ENCODE measurements at places on chromosomes 1 and 21. TPM values are rescaled to one million over a fixed set of nuclear protein-coding genes. Genes with fewer than 3 reads are reported as not detected.

The GPR25 gene
- not detected for total RNA-seq

The ZP4 gene
- not detected for total RNA-seq

The CFAP45 gene
- 0.47 TPM for total RNA-seq

The TTC24 gene
- total RNA-seq: not detected

GRCh38 chr1:235791532-235792060 is 75.1 kb downstream of the LYST start:
- H3K27ac ChIP-seq: no peak overlapping the region
- DNase-seq: no peak
- H3K36me3 ChIP-seq: peaks cover 73% of the 10 kb centered on the region
- H3K4me3 ChIP-seq: no peak overlapping the region

DNA sequence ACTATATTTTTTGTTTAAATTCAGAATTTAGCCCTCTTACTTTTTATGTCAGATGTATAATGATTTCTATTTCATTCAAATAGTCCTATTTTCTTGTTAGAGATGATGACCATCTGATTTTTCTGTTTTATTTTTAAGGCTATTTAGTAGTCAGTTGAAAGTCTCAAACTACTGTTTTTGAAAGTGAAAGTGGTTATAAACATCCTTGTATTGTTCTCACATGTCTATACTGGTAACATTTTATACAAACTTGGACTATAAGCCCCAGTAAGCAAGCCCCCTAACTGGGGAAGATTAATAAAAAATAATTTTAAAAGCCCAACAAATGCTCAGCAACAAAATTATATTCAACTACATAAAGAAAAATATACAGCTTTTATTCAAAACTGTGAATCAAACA is 271.3 kb upstream of the RGS18 start:
- H3K36me3 ChIP-seq: no peaks in the 10 kb centered on the region
- no peaks in the 10 kb centered on the region for H3K4me1 ChIP-seq
- H3K27me3 ChIP-seq: no peaks in the 10 kb centered on the region

DNA sequence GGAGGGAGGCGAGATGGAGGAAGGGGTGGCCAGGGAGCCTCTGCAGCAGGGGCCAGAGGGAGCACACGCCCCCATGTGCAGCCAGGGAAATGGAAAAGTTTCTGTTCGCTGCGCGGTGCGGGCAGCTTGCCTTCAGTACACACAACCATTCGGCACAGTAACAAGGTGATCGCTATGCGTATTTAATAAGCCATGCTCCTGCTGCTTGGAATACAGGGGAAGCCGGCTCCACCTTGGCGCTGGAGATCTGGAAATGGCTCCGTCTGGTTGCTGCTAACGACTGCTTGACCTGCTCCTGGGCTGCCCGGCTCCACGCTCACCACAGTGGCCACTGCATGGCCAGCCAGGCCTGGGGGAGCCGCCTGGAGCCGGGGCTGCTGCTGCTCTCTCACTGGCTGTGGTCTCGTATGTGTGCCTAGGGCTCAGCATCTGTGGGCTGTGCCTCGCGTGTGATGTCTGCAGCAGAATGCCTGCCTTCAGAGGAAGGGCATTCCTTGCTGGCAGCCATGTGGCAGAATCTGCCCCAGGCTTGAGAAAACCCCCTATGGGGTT is 86.4 kb upstream of the ACTL8 start:
- DNase-seq: no peak
- H3K27me3 ChIP-seq: no peaks in the 10 kb centered on the region
- H3K27ac ChIP-seq: no peak overlapping the region
- peaks cover 21% of the 10 kb centered on the region for H3K4me1 ChIP-seq

DNA sequence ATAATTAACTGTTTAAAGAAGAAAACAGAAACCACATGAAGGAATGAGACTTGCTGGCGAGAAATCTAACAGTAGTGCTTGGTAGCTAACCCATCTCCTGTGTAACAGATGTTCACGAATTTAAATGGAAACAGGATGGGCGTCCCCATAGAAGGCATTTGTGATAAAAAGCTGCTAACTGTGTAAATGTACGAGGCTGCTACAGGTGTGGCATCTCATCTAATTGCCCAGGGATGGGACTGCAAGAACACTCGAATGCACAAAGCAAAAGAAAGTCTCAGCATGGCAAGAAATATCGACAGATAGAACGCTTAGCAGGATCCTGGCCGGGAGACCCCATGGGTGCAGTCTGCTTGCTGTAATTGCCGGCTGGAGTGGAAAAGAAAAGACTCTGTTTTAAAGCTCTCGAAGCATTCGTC is 112.7 kb downstream of the RUNX1 start:
- no peak for DNase-seq
- H3K27me3 ChIP-seq: peaks cover 40% of the 10 kb centered on the region
- no peak overlapping the region for H3K4me3 ChIP-seq
- H3K4me1 ChIP-seq: no peaks in the 10 kb centered on the region

GRCh38 chr1:99327357-99327756 is 63.1 kb downstream of the PLPPR4 start:
- no peak for DNase-seq
- no peak overlapping the region for H3K27ac ChIP-seq
- no peaks in the 10 kb centered on the region for H3K4me1 ChIP-seq
- H3K4me3 ChIP-seq: no peak overlapping the region
- H3K27me3 ChIP-seq: no peaks in the 10 kb centered on the region

DNA sequence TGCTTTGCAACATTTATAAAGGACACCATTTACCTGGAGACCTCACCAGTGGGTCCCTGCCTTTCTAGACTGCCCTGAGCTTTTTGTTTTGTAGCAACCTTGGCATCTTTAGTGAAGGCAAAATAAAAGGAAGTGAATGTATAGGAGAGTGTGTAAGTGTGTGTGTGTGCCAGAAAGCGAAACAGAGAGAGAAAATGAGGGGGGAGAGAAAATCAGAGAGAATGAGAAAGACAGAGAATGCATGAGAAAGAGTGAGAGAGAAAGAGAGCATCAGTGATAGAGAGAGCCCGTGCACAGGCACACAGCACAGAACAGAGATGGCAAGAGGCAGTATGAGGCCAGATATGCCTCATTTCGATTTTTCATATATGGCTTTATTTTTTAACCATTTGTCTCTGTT is 57.5 kb downstream of the HSD3B1 start:
- H3K27ac ChIP-seq: no peak overlapping the region
- peaks cover 15% of the 10 kb centered on the region for H3K4me1 ChIP-seq
- DNase-seq: no peak
- H3K4me3 ChIP-seq: no peak overlapping the region

- peaks cover 4% of the 10 kb centered on the region for H3K4me1 ChIP-seq
- no peak overlapping the region for H3K4me3 ChIP-seq
- H3K36me3 ChIP-seq: no peaks in the 10 kb centered on the region
- no peaks in the 10 kb centered on the region for H3K27me3 ChIP-seq
These were observed 77.4 kb downstream of the EIF4G3 start for GRCh38 chr1:21099034-21099868.
